Nucleus accumbens (tissue), 56 donors: ENCODE measurements at places on chromosomes 13 and 19.

GRCh38 chr13:45592758-45593157 is 22.8 kb downstream of the ERICH6B start:
- DNase-seq: no peak

DNA sequence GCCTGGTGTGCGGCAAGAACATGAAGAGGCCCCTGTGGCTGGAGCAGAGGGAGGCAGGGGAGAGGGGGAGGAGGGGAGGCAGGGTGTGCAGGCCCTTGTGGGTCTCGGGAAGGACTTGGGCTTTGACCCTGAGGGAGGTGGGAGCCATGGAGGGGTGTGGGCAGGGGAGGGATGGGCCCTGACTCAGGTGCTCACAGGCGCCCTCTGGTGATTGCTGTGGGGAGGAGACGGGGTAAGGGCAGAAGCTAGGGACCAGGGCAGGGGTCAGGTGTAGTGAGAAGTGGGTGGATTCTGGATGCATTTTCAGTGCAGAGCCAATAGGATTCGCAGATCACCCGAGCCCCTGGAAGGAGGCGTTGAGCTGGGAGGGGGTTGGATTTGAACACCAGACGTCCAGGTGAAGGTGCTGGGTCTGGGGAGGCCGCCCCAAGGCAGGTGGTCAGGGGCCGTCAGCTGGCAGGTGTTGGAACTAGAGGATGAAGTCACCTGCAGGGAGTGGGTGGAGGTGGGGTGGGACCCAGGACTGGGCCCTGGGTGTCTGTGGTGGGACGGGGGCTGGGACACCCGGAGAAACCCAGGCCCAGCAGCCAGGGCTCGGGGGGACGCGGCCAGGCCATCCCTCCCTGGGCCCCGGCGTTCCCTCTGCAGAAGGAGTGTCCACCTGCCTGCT is 185.4 kb downstream of the KDM4B start:
- DNase-seq: no peak

- DNase-seq: no peak
Observed at GRCh38 chr19:3995607-3996006, 10.3 kb upstream of the EEF2 start.

- DNase-seq: no peak
Observed at GRCh38 chr13:79440958-79441528, 35.0 kb upstream of the RBM26 start.

DNA sequence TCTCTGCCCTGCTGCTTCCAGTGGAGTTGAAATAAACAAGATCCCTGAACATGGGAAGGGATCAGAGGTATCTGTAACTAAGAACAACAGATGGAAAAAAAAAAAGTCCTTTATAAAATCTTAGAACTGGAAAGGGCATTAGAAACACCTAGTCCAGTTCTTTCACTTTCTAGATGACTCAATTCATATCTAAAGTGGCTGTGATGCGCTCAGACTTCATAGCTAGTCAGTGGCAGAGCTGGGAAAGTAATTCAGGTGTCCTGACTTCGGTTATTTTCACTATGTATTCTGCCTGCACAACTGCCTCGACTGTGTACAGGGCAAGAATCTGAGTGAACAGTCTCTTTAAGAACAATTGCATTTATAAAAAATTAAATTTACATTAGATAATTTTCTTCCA is 151.8 kb upstream of the TMTC4 start:
- no peak for DNase-seq

GRCh38 chr19:39796000-39796498 is 17.4 kb downstream of the LEUTX start:
- no peak for DNase-seq

GRCh38 chr13:39020853-39021462 is 16.9 kb downstream of the PROSER1 start:
- no peak for DNase-seq
